ENCODE measurements at places on chromosomes 11 and 22.

GRCh38 chr22:45709060-45709739, 37.6 kb downstream of the ATXN10 start:
- no peak for DNase-seq

- DNase-seq = no peak
Measured at GRCh38 chr11:22922672-22923071, 62.4 kb upstream of the CCDC179 start.

- DNase-seq = no peak
Measured at GRCh38 chr11:2132874-2133240, 6.3 kb downstream of the IGF2 start.

GRCh38 chr11:2390725-2391151, 9.8 kb upstream of the TSSC4 start:
- DNase-seq = no peak

DNA sequence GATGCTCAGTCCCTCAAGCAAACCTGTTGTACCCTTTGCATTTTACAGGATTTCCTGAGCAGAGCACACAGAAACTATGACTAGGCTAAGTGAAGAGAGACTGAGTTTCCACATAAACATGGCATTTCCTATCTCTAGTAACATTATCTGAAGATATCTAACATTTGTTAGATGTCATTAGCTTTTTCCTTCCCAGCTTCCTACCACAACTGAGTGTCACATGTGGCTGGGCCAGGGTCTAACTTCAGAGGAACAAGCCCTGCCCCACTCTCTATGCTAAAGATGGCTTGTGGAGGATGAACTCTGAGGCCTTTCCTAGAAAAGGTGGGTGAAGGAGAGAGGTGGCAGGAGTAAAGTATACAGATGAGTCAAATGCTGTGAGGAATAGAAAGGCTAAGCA, 16.5 kb downstream of the C22orf42 start:
- DNase-seq = no peak

DNA sequence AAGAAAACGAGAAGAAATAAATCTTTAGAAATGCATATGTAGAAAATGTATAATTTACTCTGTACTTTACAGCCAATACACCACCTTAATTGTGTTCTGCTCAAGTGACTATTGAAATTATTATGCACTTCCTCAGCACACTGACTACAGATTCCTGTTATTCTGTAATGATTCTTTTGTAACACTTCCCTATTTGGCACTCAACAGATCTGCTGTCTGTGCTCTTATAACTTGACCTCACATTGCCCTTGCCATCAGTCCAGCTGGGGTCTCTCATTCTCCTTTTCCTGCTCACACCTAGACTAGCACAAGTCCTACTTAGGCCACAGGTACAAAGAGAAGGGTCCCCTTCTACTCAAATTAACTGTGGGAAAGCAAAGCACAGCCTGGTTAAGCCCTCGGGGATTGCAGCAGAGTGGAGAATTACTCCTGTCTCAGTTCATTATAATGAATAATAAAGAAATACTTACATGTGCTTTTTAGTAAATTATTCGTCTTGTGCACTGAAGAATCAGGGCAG, 860.4 kb downstream of the OPCML start:
- no peak for DNase-seq

- no peak for DNase-seq
Measured at GRCh38 chr11:129041611-129042018, 98.9 kb upstream of the TP53AIP1 start.

GRCh38 chr11:3368199-3368598, 10.7 kb downstream of the ZNF195 start:
- DNase-seq = no peak

Data from activated T-helper 9 cell treated with anti-CD3 and anti-CD28 coated beads, Interleukin-2, amount 50 U/mL, for 16 hours (primary cell).